ENCODE measurements at places on chromosomes 12 and 14.

DNA sequence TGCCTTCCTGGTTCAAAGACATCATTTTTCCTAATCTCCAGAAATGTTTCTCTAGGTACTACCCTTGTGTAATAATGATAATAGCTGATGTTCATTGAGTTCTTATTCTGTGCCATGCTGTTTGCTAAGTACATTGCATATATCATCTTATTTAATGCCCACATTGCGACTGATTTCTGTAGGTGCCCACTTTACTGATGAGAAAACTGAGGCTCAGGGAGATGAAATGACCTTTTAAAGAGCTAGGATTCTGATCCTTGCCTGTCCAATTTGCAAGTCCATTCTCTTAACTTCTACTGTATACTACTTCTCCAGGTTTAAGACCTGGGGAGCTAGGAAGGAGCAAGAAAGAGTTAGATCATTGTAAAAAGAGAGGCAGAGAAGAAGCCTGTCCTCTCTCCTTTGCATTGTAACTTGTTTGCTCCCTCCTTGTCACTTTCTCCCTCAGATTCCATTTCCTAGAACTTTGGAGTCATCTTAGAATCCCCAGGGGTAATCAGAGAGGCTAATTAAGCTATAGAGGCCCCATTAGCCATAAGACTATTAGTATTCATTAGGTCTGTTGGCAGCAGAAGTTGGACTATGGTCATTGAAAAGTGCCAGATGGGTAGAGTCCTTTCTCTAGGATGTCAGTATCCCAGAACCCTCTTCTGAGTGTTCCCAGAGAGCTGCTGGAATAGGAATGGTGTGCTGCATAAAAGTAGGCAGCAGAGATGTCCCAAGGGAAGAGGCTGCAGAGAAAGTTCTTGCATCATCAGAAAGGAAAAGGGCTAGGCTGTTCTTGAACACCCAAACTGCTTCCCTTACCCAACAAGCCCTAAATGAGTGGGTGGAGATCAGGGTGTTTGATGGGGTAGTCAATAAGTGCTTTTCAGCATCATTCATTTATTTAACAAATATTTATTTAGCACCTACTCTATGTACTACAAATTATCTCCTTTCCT is 3.1 kb downstream of the DGKA start:
- DNase-seq, result no peak

DNA sequence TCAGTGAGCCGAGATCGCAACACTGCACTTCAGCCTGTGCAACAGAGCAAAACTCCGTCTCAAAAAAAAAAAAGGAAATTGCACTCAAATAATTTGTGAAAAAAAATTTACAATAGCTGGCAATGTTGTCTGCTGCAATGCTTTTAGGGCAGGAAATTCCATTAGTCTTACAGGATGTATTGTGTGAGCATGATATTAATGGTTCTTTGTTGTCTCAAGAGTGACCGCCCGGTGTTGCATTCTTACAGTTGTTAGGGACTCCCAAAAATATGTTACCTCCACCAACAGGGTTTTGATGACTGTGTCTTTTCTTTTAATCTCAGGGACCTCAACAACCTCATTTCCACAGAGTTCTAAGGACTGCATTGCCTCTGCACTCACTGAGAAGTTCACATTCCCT is 44.8 kb downstream of the PZP start:
- no peak for DNase-seq

DNA sequence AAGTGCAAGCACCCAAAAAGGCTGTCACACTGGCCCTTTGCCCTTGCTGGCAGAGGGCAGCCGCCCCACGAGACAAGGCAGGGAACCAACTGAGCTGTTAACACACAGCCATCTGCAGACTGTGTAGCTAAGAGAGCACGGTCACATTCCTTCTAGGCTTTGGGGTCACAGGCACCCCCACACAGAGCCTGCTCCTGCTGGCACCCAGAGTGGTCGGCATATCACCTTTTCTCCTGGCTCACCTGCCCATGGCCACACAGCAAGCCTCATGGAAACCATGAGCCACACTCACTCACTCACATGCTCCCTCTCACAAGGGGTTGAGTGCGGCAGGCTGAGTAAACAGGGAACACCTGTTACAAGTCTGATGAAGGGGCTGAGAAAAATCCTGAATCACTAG is 214.5 kb downstream of the PCNX1 start:
- DNase-seq, result no peak

DNA sequence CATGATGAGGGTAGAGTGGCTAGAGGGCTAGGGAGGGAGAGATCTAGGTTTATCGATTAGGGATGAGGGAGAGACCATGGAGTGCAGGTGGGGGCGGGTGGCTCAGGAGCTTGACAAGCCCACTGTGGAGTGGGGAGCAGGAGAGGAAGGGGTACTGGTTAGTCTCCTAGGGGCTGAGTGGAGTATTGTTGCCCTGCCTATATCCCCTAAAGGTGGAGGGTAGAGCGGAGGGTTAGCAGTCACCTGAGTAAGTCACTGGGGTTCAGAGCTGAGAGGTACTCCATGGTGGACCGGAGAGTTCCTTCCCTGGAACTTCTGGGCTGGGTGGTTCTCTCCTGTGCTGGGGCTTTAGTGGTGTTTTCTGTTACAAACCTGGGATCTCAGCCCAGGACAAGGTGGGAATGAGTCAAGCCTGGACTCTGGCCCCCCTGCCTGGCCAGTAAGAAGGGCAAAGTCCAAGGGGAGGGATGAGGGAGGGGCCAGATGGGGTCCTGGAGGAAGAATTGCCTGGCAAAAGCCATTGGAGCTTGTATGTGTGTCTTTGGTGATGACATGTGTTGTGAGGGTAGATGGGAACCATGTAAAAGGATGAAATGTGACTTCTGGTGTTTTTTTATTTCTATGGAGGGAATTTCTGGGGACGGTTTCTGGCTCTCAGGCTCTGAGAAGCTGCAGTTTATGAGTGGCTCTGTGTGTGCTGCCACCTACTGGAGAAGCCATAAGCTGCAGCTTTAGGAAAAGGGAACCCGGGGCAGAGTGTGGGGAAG is at the start of gene CIDEB:
Gene CIDEB, minus strand, starts transcription at position 403 of the 767 bp plus-strand sequence. Its CDS starts 119 bp downstream, at position 284.
- peak; percentile 68 for DNase-seq

GRCh38 chr14:49160983-49161382 is 425.2 kb downstream of the RPS29 start:
- no peak for DNase-seq

- no peak for DNase-seq
These were observed 202.1 kb downstream of the ADAMTS20 start for GRCh38 chr12:43349863-43350262.

GRCh38 chr12:67220065-67220464 is 49.1 kb upstream of the CAND1 start:
- DNase-seq, result no peak

DNA sequence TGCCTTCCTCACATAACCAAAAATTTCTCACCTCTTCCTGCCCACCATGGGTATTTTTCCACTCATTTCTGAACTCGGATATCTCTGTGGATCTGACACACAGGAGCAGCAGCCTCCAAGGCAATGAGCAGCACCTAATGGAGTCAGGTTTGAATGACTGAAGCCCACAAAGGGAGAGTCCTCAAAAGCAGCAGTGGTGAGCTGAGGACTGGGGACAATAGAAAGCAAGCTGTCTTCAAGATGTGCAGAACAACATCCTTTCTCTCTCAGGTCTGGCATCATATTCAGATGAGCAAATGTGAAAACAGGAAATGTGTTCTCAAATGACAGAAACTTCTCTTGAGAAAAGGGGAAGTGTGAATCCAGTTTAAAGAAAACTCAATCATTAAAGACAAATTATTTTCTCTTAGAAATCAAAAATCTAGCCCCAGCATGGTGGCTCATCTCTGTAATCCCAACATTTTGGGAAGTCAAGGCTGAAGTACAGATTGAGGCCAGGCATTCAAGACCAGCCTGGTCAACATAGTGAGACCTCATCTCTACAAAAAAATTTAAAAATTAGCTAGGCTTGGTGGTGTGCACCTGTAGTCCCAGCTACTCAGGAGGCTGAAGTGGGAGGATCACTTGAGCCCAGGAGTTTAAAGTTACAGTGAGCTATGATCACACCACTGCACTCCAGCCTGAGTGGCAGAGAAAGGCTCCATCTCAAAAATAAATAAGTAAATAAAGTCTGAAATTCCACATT is 54.2 kb downstream of the C12orf42 start:
- DNase-seq, result no peak

DNA sequence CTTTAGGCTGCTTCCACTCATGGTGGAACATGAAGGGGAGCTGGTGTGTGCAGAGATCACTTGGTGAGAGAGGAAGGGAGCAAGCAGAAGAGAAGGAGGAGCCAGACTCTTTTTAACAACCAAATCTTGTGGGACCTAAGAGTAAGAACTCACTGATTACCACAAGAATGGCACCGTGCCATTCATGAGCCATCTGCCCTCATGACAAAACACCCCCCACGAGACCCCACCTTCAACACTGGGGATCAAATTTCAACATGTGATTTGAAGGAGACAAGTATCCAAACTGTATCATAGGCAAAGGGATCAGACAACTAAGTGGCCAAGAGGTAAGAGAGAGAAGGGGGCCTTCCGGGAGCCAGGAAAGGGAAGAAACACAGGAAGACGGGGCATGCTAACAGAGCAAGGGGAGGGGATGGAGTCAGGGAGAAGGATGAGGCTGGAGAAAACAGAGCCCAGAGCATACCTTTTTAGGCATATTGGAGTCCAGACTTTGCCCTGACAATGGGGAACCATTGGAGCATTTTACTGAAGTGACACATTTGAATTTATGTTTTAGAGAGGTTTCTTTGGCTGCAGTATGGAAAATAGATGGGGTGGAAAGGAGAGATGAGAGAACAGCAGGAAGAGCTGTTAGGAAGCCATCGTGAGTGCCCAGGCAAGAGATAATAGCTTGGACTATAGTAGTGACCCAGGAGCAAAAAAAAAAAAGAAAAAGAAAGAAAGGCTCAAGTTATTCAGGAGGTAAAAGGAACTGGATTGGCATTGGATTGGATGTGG is 204.4 kb upstream of the NUDT4 start:
- DNase-seq, result no peak

DNA sequence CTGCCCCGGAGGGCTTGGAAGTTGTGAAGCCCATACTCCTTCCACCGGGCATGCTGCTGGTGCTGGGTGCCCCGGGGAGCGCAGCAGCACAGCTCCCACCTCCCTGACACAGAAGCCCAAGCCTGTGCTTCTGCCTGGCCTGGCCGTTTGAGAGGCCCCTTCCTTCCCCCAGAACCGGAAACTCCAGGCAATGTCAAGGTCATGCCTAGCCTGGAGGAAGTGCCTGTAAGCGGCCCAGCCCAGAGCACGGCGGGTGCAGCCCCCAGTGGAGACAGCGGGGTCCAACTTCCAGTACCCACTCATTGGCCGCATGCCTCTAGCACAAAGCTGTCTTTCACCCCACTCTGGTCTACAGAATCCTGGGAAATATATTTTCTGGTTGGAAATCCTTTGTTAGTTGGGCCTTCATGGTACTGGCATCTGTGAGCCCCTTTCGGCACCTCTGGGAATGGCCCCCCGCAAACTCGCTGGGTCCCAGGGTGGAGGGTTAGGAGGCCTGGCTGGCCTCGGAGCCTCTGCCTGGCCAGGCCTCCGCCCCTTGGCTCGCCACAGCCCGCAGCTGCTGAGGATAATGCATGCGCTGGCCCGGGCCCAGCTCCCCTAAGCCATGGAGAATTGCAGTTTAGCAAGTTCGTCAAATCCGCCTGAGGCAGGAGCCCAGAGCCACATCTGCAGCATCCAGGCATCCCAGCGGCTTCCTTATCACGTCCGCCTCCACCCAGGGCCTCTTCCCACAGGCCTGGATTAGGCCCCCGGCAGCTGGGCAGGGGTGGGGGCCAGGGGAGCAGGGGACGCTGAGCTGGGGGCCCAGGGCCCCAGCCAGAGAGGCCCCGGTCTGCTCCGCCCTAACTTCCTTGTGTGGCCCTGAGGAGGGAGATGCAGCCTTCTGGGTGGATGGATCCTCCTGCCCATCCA is 48.9 kb upstream of the DLK1 start:
- no peak for DNase-seq

DNA sequence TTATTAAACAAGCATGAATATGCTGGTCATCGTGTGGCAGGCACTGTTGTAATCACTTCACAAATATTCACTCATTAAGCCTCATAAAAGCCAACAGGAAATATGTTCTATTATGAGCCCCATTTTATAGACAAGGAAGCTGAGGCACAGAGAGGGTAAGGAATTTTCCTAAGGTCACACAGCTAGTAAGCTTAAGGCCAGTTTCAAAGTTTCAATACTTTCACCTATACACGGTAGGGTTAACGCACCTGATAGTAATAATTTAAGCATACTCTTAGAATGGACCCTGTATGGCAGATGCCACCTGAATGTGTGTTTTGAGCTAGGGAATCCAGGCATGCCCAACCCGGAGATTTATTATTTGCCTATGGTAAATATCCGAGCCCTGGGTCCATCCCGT is 39.8 kb downstream of the EGLN3 start:
- DNase-seq, result no peak

DNA sequence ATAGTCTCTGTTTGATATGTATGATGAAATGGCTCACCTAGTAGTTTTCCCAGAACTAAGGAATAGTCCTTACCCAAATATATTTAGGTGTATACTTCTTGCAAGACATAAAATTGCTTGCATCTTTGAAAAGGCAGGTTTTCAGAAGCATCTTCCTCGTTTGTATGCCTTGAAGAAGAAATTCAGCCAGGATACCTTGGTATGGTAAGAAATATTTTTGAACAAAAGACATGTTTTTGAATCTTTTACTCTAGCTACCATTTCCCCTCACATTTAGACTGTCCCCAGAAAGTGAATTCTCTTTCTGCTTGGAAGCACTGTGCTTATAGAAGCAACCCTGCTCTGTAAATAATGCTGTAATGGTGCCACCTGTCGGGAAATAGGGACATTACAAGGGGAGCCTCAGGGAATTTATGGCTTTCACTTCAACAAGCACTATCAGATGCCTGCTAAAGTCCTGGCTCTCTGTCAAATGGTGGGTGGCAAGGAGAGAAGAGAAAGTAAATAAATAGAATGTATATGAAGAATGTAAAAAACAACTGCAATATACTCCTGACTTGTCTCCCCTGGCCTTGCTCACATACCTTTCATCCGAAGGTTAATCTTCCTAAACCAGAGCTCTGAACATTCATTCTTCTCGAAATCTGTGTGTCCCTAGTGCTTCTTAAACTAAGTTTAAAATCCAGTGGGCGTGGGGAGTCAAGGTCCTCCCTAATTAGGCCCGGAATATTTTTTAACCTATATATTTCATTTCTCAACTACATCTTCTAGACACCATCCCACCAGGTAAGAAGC is 6.1 kb downstream of the CCDC184 start:
- DNase-seq, result peak; percentile 45

GRCh38 chr14:76762411-76763095 is 1.3 kb downstream of the VASH1 start:
- DNase-seq, result no peak

DNA sequence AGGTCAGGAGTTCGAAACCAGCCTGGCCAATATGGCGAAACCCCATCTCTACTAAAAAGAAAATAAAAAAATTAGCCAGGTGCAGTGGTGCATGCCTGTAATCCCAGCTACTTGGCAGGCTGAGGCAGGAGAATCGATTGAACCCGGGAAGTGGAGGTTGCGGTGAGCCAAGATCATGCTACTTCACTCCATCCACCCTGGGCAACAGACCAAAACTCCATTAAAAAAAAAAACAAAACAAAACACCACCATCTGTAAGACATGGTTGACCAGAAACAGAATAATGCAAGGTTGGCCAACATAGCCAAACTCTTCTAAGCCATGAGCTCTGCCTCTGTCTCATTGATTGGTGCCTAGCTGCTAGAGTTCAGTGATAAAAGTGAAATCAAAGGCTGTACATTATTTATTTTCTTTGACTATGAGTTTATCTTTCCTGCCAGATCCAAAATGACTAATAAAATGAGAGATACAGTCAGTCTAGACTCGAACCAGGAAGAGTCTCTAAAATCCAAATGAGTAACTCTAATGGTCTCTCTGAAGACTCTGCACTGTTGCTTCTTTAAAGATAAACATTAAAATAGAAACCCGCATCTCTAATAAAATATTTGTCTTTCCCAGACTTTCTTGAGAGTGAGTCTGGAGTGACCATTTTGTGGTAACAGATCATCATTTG is 404.7 kb downstream of the DAD1 start:
- no peak for DNase-seq
